ENCODE measurements at places on chromosomes 12 and 14.

GRCh38 chr12:66055837-66056319, 74.7 kb downstream of the LLPH start:
- DNase-seq: peak; percentile 25

DNA sequence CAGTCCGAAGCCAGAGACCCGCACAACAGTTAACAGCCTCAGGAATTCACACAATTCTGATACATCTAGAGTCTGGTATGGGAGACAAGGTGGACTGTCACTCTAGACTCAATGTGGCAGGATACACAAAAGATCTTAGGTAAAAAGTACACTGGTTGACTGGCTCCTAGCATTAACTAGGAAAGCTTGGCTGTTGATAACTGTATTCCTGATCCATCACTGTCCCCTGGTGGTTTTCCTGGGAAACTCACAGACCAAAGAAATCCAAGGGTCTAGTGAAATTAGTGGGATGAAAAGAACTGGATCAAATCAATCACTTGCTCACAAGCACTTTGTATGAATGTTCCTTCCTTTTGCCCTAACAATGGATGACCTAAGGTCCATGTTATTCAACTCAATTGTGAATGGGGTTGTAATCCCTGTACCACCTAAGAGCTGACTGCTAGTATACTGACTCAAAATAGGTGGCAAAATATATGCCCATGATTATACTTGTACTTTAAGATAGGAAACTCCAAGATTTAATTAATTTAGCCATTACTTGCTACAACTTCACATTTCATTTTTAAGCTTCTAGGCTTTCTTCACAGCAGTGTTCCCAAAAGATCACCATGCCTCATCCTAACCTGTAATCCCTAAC, 14.0 kb downstream of the NPC2 start:
- DNase-seq: no peak

- DNase-seq: no peak
Observed at GRCh38 chr12:52687497-52688385, 7.5 kb upstream of the KRT1 start.

- DNase-seq: no peak
Observed at GRCh38 chr12:113077057-113077858, 20.7 kb downstream of the DTX1 start.

GRCh38 chr12:111304642-111305071, 64.2 kb downstream of the PHETA1 start:
- DNase-seq: no peak

GRCh38 chr12:40226705-40227104, 1.9 kb downstream of the LRRK2 start:
- no peak for DNase-seq

GRCh38 chr14:97477353-97477752, 680.2 kb downstream of the VRK1 start:
- no peak for DNase-seq

DNA sequence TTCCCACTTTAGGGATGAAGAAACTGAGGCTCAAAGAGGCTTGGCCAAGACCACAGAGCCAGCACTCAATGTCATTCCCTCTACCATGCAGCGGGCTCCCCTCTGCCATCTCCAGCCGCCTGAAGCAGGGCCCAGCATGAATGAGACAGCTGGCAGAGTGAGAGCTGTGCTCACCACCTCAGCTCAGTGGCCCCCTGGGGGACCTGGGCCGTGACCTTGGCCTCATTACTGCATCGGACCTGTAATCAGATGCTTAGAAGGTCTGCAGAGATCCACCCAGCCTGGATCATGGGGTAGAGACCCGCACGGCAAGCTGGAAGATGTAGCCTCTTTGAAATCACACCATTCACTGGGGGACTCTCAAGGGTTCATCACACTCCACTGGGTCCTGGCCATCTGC, 22.7 kb upstream of the CORO1C start:
- no peak for DNase-seq

DNA sequence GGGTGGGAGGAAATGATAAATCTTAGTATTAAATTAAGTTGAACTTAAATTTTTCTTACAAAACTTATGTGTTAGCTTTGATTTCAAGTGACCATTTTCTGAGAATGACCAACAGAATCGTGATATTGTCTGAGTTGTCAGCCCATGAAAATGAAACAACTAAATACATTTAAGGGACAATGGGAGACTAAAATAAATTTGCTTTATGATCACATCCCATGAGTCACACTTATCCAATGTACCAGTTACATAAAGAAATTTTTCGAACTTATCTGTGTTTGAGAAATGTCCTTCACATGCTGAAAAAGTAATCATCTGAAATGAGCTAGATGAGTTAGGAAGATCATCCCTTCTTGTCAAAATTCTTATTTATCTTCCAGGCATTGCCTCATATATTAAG, 415.9 kb upstream of the SYT1 start:
- no peak for DNase-seq

DNA sequence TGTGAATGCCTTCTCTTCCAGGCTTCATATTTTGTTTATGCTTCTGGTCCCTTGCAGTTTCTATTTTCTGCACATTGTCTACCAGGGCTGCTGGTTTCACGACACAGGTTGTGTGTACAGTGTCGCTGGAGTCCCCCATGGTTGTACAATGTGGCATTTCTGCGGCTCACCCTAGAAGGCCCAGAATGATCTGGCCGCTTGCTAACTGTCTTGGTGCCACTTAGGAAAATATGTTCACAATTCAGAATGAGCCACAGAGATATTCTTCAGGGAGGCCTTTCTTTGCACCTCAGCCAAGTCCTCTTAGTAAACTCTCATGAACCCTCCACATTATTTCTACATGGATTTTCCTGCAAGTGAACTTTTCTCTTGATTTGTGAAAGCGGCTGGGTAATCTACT, 195.4 kb downstream of the SUDS3 start:
- DNase-seq: no peak

DNA sequence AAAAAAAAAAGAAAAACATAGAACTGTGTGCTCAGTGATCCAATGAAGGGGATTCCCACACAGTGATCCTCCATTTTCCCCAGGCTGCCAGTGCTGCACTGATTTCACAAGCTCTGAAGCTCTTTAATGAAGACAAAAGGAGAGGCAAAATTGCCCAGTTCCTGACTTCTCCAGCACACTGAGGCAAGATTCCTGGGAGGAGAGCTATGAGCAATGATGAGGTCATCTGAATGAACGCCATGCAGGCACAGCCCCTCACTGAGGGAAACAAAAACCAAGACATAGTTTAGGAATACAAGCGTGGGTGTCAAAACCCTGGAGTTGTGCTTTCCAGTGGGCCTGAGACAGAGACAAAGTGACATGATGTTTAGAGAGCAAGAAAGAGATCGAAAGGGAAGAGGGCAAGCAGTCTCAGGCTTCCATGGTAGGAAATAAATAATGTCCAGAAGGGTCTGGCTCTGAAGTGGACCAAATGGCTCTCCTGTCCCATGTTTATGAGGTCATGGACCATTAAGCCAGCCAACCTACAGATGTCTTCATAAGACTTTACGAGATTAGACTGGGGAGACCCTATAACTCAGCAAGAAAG, 40.9 kb upstream of the SMUG1 start:
- DNase-seq: no peak
